GM13977 (cell line): ENCODE measurements at places on chromosomes 13 and 19.

DNA sequence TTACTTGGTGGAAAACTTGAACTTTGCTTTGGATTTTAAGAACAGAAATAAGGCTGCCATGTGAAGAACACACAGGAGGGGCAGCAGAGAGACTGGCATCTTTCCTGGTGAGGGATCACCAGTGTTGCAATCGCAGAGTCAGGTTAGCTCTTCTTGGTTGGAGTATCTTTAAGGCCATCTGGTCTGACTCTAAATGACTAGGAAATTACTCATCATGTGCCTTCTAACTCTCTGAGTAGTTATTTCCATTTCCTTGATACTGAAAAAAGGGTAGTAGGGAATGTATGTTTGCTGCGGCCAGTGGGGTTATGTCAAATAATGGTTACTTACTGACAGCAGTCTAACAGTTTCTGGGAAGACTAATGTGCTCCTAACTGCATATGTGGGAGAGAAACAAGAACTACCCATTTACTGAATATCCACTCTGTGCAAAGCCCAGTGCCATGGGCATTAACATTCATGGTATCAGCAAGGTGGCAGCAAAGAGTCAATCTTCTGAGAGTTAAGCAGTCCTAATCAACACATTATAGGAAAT lies 122.1 kb downstream of the COG6 start:
- no peak for DNase-seq

DNA sequence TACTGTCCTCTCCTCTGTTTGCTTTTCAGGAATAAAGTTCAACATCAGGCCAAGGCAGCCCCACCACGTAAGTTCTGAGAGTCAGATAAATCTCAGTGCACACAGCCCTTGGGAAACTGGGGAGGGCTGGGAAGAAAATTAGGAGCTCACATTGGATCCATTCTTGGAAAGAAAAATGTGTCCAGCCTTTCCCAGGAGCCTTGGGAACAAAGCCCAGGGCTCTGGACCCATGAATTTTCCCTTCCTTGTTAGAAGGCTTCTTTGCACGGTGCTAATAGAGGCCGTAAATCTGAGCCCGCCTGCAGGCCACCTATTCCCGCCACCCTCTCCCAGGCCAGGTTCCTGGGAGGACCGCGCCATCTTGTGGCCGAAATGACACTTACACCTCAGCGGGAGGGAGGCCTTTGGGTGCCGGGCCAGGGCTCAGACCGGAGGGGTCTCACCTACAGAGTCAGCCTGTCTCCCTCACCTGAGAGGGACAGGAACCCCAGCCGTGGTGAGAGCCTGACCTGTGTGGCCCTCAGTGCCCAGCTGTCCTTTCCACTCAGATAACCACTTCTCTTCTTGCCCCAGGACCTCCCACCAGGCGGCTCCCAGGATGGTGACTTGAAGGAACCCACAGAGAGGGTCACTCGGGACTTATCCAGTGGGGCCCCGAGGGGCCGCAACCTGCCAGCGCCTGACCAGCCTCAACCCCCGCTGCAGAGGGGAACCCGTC lies 25.1 kb upstream of the KCTD15 start:
- peak; percentile 88 for DNase-seq

- DNase-seq, result peak; percentile 46
Observed at GRCh38 chr13:44680746-44681355, 104.7 kb upstream of the TSC22D1 start.

DNA sequence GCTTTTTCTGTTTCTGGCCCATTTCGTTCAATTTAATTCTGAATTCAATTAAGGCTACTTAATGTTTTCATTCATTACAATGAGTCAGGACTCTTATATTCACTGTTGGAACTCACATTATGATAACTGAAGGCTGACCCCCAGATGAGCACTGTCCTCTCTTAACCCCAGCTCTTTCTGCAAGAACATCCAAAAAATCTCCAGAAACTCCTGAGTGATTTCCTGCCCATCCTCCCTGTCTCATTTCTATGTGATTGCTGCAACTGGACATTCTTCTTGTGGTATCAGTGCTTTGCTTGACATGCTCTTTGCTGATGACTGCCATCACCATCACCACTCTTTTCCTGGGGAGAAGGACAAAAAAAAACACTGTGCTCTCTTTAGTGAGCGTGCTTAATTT lies 240.3 kb downstream of the SPRY2 start:
- no peak for DNase-seq

GRCh38 chr13:112664501-112665203 lies 25.2 kb upstream of the ATP11A start:
- no peak for DNase-seq

- DNase-seq, result no peak
Observed at GRCh38 chr19:28638445-28638844, 574.5 kb downstream of the UQCRFS1 start.

- DNase-seq, result no peak
Observed at GRCh38 chr13:90846936-90847335, 500.6 kb upstream of the MIR17HG start.

GRCh38 chr13:59607780-59608233 lies 555.9 kb downstream of the DIAPH3 start:
- DNase-seq, result no peak

- DNase-seq, result no peak
Observed at GRCh38 chr19:19423322-19423721, 17.8 kb downstream of the GATAD2A start.

DNA sequence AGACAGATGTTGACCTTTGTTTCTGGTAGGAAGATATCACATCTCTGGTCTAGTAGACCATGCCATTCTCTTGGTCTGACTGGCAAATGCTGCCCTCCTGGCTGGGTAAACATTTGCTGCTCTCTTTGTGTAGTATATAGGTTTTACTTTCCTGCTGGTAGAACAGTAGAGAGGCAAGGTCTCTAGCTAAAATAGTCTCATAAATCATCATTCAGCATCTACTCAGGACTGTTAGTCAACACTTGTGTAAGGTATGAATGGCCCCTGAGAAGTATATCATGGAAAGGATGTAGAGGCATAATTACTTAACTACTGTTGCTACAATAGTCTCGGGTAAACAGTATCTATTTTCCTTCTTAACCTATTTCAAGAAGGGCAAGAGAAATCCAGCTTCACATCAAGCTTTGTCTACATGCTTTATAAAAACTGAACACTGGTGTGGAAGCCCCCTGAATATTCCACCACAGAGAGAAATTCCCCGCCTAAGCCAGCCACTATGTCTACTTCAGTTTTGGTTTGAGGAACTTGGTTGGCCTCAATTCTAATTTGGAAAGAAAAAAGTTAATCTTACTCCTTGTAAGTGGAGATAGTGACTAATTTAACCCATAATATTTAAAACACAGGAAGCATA lies 18.4 kb upstream of the MYCBP2 start:
- DNase-seq, result no peak

DNA sequence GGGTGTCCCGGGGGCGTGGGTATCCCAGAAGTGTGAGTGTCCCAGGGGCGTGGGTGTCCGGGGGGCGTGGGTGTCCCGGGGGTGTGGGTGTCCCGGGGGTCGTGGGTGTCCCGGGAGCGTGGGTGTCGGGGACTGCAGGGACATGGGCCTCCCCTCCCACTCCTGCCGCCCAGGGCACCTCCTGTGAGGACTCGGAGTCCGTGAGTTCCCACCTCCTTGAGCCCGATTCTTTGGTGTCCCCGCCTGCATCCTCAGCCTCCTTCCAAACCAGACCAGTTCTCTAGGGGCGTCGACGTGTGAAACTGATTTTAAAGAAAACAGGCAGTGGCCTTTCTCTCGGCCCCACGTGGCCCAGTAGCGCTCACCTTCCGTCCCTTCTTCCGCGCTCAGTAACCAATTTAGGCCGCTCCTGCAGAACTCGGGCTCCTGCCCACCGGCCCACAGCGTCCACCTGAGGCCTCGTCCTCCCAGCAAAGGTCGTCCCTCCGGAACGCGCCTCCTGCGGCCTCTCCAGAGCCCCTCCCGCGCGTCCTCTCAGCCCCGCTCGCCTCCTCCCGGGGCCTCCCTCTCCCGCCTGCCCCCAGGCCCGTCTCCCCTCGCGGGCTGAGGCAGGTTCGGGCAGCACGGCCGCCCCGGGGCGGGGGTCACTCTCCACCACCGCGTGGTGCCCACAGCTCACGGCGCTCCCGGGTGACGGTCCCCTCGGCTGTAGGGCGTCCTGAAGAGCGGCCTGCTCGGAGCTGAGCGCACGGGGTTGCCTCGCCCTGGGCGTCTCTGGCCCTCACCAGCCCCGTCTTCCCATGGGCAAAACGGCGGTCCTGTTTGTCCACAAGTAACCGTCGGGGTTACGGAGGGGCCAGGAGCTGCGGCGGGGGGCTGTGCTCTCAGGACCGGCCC lies 3.8 kb downstream of the F7 start:
- no peak for DNase-seq

DNA sequence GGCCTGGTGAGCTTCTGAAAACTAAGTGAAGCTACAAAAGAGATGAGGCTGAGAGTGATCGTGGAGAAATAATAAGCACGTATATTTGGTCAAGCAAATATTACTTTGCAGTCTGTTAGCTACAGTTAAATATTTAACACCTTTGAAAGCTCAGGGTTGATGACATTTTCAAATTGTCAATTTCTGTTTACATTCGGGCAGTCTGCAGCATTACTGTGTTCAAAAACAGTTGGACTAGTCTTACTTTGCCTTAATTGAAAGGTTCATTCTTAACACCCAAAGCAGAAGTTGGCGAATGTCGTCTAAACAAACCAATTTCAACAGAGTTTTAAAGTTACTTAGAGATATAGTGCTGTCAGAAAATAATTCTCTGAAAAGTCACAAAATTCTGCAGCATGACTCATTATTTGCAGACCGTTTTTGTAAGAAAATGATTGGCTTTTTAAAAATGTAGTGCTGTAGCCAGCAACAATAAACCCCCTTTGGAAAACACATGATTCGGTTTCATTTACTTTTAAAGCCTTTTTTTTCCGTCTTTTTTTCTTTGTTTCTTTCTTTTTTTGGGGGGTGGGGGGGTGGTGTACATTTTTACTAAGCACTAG lies 549.0 kb downstream of the GPC6 start:
- DNase-seq, result no peak

GRCh38 chr13:75699062-75699461 lies 62.9 kb downstream of the LMO7 start:
- no peak for DNase-seq

DNA sequence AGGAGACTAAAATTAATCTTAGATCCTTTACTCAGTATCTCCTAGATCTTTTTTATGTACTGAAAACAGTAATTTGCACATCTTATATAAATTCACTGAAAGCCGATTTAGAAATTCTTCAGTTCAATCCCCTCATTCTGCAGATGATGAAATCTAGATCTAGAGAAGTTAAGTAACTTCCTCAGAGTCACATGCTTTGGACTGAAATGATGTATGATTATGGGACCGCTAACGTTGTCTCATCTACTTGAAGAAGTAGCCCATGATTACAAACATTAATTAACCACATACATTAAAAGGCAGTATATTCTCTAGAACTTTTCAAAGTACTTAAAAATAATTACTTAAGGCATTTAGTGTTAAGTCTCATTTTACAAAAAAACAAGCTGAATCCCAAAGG lies 37.8 kb downstream of the ELF1 start:
- DNase-seq, result no peak

GRCh38 chr13:29707876-29708543 lies 112.5 kb upstream of the SLC7A1 start:
- DNase-seq, result peak; percentile 53

DNA sequence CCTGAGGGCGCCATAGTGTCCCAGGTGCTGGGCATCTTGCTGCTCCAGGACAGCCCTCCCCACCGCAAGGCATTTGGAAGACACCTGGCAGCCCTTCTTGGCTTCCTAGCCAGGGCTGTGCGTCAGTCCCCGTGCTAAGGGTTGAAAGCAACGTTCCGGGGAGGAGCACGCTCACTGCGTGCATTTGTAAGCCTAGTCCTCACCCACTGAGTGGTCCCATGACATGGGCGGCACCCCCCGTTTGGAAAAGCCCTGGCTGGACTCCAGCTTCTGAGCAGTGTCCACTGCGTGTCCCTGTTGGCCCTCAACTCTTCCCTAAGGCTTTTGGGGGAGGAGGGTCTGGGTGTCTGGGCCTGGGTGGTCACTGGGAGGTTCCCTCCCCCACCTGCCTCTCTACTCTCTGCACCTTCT lies 76.3 kb upstream of the GPR183 start:
- no peak for DNase-seq

DNA sequence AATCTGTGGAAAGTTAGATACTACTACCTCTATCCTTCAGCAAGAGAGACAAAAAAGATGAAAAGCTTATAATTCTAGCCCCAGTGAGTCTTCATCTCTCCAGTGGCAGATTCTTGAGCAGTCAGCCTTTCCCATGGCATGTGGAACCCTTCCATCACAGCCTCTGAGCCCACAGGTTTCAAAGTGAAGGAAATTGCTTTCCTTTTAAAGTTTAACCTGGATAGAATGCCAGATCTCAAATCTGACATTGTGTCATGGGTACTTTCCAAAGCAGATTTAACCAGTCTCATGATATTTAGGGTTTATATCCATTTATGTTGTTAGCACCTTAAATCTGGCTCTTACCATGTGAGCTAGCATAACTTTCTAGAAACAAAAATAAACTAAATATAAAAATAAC lies 39.3 kb downstream of the POLR1D start:
- no peak for DNase-seq

- DNase-seq, result peak; percentile 17
Observed at GRCh38 chr13:112448621-112449544, 72.7 kb downstream of the SPACA7 start.

DNA sequence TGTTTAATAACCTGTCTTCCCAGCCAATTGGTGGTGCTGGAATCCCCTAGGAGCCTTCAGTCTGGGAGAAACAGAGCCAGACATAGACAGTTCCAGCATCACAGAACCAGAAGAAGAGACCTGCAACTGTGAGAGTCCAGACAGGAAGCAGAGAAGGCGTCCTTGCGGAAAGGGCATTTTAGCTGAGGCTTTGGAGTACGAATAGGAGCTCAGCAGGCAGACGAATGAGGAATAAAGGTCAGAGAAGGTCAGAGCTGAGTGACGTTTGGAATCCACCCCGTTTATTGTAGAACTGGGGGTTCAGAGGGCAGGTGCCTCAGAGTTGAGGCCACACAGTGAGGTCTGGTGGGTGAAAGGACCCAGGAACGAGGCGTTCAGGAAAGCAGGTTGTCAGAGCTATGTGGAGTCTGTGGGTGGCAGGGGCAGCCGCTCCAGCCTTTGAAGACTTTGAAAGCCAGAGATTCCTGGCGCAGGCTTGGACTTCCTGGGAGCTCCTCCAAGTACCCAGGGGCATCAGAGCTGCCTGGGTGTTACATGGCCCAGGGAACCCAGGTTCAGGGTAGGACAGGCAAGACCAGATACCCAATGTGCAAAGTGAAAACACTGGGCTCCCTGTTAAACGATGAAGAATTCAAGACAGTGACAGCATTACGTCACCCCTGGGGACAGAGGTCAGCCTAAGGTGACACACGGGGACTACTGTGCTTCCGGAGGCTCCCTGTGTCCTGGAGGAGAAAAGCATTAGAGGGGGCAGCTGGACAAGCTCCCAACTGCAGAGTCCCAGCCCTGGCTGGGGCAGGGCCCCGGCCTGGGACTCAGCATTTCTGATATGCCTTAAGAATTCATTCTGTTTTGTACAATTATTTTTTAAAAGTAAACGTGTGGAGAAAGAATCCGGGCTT lies 5.5 kb downstream of the ARRDC2 start:
- DNase-seq, result peak; percentile 4

- DNase-seq, result no peak
Observed at GRCh38 chr13:65499256-65499655, 1730.9 kb downstream of the PCDH9 start.
